Common myeloid progenitor, CD34-positive (primary cell): ENCODE measurements at places on chromosomes 12 and 14.
A peak's percentile ranks its signal among the peaks of the same experiment; 100 is the strongest.

DNA sequence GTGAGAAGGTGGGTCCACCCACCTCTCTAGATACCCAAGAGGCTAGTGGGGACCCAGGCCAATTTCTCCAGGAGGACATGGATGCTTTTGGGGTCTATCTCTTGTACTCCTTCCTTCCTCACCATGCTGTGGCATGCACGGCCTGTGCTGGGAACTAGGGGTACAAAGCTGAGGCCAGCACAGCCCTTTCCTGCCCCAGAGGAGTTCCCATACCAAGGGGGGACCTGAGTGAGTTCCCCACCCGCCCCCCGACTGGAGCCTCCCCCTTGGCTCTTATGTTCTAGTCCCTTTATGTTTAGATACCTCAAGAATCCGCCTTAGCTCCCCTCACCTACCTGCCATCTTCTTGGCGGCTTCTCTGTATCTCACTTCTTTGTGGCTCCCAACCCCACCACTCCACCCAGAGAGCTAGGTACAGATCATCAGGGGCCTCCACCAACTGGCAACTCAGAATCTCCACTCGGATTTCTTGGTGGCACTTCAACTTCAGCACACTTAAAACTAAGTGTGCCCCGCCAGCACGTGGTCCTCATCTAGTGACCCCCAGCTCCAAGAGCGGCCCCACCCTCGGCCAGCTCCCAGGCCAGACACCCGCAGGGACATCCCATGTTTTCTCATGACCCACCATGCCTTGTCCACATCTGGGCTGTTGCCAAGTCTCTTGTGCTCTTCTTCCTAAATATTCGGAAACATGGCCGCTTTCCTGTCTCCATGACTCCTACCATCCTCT is 115.2 kb upstream of the RTL1 start:
- no peak for DNase-seq

DNA sequence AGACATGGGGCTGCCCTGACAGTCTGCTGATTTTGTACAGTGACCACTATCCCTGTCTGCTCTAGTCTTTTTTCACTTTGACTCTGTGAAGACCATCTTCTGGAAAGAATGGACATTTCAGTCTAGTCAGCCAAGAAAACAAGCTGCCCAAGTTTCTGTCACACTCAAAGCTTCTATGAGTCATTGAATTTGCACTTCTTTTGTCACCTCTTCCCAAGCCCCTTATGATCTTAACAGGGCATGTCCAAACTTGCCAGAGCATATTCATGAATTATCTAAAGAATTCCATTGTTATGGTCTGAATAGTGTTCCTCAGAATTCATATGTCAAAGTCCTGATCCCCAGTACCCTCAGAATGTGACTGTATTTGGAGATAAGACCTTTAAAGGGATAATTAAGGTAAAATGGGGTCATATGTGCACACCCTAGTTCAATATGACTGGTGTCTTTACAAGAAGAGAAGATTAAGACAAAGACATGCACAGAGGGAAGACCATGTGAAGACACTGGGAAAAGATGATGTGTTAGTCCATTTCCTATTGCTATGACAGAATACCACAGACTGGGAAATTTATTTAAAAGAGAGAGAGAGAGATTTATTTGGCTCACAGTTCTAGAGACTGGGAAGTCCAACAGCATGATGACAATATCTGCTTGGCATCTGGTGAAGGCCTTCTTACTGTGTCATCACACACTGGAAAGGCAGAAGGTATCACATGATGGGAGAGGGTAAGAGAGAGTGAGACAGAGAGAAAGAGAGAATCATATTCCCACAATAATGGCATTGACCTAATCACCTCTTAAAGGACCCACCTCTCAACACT is 242.6 kb downstream of the BTG1 start:
- no peak for DNase-seq

GRCh38 chr14:76257111-76257803 is 105.5 kb downstream of the GPATCH2L start:
- DNase-seq, result no peak

GRCh38 chr12:13128291-13128965 is 25.0 kb upstream of the GSG1 start:
- no peak for DNase-seq

- DNase-seq, result no peak
Measured at GRCh38 chr12:108690542-108691174, 40.7 kb downstream of the CORO1C start.

GRCh38 chr12:64587447-64587846 is 22.8 kb upstream of the RASSF3 start:
- DNase-seq, result no peak

DNA sequence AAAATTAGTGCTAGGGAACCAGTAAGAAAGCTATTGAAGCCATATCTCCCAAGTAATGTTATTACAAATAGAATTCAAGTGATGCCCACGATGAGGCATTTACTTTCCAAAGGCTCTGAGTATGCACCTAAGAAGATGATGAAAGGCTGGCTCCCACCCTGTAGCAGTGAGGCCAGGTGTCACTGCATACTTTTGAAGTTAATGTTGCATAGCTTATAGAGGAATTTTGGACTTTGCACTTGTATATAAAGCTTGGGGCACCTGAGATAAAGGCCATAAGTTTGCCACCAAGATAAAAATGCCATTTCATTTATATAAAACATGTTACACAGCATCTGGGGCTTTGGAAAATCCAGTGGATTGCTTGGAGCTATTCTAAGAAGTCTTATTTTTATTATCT is 96.2 kb downstream of the PTPRB start:
- no peak for DNase-seq

- no peak for DNase-seq
Measured at GRCh38 chr14:96121660-96122395, 82.7 kb downstream of the C14orf132 start.

DNA sequence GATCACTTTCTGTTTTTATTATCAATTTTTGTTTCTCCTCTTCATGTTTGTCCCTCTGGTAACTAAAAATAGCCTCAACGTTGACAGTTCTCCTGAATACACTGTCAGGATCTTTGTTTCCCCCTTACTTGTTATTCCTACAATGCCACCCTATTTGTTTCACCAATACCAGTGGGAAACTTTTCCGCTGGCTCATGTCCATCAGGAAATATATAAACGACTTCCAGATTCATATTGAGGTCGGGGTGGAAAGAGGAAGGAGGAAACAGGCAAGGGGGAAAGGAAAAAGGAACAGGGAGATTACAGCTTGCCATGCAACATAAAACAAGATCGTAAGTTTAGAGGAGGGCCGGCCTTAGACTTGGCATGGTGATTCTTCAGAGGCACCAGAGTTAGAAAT is 61.7 kb downstream of the BTBD7 start:
- no peak for DNase-seq

- DNase-seq, result peak; percentile 81
Measured at GRCh38 chr14:24430682-24431568, 1.2 kb downstream of the KHNYN start.

GRCh38 chr12:120532701-120533238 is 1.4 kb upstream of the RNF10 start:
- DNase-seq, result no peak

GRCh38 chr12:53496752-53497032 is 2.6 kb downstream of the MAP3K12 start:
- DNase-seq, result no peak

GRCh38 chr14:38874721-38875120 is 228.3 kb downstream of the SEC23A start:
- DNase-seq, result no peak

DNA sequence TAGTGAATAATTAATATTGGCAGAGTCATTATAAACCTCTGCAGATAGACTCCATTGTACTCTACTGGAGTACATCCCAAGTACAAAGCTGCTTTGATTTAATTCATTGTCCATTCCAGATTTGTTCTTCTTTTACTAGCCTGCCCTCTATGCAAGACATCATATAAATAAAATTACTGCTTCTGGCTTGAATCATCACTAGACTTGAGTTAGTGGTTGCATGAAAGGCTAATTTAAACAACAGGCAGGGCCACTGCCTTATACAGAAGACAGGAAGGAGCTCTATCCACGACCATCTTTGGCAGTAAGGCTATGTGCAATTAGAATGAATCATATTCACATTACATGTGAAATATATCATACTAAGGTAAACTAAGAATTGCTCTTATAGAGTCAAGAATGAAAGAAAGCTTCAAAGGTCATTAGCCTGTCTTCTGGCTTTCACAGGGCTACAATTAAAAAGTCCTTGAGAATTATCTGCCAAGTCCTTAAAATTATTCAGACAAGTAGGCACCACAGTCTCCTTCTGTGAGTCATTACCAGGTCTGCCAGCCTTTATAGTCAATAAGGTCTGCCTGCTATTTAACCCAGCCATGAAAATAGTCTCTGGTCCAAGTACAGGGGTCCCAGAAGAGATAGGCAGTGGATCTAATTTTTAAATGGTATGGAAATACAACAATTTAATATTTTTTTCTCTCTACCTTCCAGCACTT is 631.8 kb downstream of the TMTC2 start:
- no peak for DNase-seq

- DNase-seq, result no peak
Measured at GRCh38 chr12:25713264-25713663, 160.2 kb upstream of the LMNTD1 start.

DNA sequence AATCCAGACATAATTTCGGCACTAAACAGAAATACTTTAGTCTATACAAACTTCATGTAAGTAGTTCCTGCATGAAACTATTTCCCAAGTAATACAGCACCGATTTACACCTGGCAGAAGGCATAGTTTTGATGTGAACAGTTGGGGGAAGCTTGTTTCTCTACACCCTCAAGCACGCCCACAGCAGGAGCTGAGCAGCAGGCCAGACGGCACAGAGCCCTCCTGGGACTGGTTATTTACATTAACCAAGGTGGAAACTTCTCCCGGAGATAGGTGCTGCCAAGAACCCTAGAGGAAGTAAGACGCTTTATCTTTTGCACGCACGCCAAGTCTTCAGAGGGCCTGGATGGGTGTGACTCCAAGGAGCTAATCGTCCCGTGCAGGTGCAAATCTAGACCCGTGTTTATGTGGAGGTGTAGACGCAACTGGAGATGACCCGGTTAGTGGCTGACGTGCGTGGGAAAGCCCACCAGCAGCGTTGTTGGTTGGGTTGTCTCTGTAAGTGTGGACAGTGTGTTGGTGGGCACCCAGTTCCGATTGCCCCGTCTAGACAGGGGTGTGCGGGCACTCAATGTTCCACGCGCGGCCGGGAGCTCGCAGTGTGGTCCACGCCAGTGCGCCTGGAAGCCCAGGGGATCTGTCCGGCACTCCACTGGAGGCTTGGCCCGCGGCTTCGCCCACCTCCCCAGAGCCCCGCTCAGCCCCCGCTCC is 767 bp upstream of the TCP11L2 start:
- DNase-seq, result peak; percentile 88

GRCh38 chr12:105644770-105645169 is 314.3 kb downstream of the C12orf75 start:
- no peak for DNase-seq

GRCh38 chr12:27515671-27516070 is 8.3 kb upstream of the PPFIBP1 start:
- DNase-seq, result no peak

GRCh38 chr12:121905746-121906145 is 12.6 kb upstream of the CFAP251 start:
- no peak for DNase-seq

DNA sequence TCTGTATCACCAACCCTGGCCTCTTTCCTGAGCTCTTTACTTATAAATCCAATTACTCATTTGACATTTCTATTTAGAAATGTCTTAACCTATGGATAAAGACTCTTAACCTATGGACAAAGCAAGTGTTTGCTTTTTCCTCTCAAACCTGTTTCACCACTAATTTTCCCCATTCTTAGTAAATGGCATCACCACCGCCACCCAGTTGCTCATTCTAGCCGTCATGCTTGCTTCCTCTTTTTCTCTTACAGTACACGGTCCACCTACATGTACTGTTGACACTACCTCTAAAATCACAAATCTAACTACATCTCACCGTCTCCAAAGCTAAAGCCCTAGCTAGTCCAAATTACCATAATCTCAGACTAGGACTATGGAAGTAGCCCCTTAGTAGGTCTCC is 60.0 kb downstream of the CAPS2 start:
- no peak for DNase-seq

DNA sequence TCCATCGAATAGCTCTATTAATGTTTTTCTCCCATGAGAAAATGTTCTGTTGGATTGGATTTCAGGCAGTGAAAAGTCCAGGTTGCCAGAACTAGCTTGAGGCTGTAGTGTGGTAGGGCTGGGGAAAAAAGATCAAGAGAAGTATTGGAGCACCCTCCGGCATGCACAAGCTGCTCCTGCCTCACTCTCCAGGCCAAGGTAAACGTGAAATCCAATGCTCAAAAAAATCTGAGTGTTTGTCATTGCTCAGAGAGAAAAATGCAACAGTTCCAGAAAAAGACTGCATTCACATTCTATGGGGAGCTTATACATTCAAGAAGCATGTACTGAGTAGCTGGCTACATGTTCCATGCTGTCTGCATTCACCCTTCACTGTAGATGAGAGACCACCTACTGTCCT is 680.9 kb upstream of the TBX3 start:
- no peak for DNase-seq

DNA sequence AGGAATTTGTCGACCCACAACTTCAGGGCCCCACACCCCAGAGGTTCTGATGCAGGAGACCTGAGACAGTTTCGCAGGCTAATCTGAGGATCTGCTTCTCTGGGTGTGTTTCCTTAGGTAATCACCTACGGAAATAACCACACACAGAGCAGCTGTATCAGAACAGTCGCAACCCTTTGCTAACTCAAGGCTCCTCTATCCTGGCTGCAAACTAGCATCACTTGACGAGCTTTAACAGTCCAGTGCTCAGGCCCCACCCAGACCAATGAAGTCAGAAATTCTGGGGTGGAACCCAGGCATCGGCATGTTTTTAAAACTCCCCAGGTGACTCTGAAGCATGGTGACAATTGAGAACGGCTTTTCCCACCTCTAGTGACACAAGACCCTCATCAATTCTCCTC is 20.7 kb downstream of the SLC7A7 start:
- DNase-seq, result no peak

DNA sequence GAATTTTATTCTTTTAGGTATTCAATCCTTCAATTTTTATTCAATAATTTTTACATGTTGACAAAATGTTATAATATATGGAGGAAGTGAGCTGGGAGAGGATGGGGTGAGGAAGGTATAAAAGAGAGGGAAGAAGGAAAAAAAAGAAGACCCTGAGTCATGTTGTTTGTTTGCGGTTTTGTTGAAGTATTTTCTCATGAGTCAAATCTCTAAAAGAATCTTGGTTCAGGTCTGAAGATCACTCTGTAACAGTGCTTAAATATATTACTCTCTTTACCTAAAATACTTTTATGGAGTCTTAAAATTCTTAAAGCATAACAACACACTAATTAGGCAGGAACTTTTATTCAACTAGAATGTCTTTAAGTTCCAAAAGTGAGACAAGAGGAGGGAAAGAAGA is 489.6 kb upstream of the GARIN6 start:
- no peak for DNase-seq
